Bone marrow (tissue), 2 donors: ENCODE measurements at places on chromosomes 1 and 21.

GRCh38 chr21:37566790-37567615, 200.4 kb downstream of the DYRK1A start:
- no peak for DNase-seq

DNA sequence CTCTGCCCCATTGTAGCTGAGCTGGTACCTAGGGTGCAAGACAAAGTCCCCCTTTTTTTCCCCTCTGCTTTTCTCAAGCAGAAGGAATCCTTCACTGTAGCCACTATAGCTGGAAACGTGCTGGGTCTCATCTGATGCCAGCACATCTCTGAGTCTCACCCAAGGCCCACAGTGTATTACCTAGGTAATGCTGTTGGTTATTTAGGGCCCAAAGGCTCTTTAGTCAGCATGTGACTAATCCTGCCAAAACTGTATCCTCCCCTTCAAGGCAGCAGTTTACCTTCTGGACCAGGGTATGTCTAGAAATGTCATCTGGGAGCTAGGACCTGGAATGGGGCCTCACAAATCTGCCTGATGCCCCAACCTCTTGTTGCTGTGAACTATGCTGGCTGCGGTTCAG, 423.4 kb downstream of the NUF2 start:
- DNase-seq = no peak

DNA sequence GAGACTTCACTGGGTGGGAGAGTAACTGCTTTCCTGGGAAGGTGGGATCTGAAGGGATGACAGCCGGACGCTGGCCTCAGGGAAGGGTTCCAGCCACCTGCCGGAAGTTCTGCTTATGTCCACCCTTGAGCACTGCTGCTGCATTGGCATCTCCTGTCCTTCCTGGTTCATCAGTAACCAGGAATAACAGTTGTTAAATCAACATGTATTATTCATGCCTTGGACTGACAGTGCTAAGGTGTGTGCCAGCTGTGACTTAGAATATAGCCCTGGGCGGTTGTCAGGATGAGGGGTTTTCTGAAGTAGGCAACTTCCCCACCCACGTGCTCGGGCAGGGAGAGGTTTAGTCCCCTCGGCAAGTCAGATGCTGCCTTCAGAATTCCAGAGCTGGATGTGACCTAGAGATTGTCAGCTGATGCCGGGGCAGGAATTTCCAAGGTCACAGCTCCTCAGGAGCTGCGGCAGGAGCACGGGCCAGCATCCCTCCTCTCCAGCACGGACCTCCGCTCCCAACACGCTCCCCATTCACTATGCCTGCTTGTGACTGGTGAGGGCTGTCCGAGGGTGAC, 17.9 kb downstream of the CLDN14 start:
- DNase-seq = no peak

DNA sequence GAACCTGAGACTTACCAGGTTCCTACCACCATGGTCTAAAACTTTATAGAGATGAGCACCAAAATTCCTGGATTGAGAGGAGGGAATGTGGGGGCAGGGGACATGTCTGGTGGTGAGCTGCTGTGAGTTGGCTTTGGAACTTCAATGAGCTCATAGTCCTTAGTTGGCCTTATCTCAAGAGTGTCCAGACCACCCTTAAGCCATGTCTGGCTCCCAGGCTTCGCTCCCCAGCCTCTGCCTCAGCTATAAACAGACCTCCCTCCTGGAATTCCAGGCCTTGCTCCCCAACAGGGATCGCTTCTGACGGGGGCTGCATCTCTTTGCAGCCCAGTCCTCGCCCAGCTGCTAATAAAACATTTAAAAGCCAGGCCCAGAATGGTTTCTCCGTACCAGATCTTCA, 19.5 kb downstream of the ATF3 start:
- no peak for DNase-seq

- no peak for DNase-seq
These were observed 14.1 kb downstream of the FBXO2 start for GRCh38 chr1:11640101-11640500.

GRCh38 chr1:214957330-214958137, 125.0 kb upstream of the KCNK2 start:
- DNase-seq = peak; percentile 1

- DNase-seq = no peak
These were observed 444.6 kb downstream of the AJAP1 start for GRCh38 chr1:5098981-5099385.

DNA sequence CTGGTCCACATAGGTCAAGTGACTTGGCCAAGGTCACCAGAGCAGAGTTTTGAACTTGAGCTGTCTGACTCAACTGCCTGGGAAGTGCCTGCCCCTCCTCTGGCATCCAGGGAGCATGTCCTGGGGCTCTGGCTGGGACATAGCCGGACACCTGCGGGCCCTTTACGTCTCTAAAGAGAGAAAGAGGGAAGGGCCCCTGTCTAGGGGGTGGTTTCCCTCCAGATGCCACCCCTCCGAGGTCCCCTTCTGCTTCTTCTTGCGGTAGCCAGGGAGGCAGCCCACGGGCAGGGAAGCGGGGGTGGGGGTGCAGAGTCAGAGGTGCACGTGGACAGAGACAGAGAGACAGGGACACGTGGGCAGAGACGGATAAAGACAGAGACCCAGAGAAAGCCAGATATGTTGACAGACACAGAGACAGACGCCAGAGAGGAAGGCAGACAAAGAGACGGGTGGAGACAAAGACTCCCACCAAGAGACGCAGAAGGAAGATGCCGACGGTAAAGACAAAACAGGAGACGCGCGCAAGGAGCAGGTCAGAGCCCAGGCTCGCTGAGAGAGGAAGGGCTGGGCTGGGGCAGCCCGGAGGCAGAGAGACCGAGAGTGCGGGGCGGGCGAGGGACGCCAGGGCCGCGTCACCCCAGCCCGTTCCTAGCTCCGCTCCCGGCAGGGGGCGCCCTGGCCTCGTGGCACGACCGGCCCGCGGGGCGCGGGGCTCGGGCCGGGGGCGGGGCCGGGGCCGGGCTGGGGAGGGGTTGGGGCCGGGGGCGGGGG, 458 bp upstream of the ALPL start:
- peak; percentile 9 for DNase-seq

- DNase-seq = no peak
These were observed 242.3 kb downstream of the LMX1A start for GRCh38 chr1:165114022-165114888.

GRCh38 chr1:32246888-32247273, at the start of gene FAM167B:
Gene FAM167B, plus strand, starts transcription at chr1:32247222. Its CDS starts 200 bp downstream, at chr1:32247422.
- no peak for DNase-seq

- DNase-seq = peak; percentile 81
These were observed 102.3 kb downstream of the TNFSF18 start for GRCh38 chr1:172948457-172948856.

GRCh38 chr1:179599623-179600249, 8.1 kb downstream of the TDRD5 start:
- DNase-seq = no peak

GRCh38 chr21:19792004-19792403, 1206.2 kb upstream of the NCAM2 start:
- no peak for DNase-seq

DNA sequence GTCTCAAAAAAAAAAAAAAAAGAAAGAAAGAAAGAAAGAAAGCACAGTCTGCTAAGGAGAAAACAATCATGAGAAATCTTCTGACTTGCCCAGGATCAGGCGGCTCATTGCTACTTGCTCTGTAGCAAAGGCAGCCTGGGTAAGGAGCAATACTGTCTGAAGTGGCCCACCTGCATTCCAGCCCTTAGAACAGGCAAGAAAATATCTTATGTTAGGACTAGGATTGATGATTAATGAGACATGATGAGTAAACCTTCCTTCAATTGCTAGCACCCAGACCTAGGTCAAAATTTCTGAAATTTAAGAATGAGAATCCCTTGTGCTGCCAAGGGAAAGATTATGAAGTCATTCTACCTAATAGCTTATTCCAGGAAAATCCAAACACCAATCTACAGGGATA, 140.8 kb downstream of the DSCAM start:
- no peak for DNase-seq

DNA sequence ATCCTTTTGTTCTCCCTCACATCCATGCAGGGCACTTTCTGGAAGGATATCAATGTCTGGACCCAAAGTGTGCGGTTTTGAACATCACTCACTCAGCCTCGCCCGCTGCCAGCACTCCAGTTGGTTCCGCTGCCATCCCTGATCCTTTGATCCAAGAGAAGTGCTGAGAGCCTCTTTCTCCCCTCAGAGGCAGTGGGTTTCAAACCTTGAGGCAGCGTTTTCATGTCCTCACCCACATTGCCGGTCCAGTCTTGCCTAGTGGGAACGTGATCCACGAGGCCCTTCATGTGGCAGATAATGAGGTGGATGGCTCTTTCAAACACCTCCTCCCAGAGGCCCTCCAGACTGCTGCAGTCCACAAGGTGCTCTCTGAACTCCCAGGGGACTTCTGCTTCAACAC, 122.2 kb downstream of the ACTL8 start:
- no peak for DNase-seq

DNA sequence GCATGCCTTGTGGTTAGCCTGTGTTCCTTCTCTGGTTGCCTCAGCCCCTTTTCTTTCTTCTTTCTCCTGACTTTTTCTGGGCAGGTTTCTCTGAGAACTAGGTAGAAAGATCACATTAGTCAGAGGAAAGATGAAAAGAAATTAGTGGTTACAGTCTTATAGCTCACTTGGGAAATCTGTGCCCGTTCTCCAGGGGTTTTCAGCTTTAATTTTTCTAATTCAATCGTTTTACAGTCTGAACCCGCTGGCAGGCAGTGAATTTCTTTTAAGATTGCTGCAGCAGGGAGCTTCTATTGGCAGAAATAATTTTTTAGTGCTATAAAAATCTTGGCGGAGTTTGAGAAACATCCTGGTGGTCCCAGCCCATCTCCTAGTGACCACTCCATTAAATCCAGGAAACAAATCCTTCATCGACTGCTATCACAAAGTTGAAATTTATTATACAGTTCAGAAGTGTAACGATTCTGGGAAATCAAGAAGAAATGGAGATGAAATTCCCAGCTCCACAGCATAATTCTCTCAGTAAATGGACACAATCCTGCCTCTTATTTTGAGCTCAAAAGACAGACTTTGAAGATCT, 113.1 kb downstream of the PCP4 start:
- DNase-seq = no peak

DNA sequence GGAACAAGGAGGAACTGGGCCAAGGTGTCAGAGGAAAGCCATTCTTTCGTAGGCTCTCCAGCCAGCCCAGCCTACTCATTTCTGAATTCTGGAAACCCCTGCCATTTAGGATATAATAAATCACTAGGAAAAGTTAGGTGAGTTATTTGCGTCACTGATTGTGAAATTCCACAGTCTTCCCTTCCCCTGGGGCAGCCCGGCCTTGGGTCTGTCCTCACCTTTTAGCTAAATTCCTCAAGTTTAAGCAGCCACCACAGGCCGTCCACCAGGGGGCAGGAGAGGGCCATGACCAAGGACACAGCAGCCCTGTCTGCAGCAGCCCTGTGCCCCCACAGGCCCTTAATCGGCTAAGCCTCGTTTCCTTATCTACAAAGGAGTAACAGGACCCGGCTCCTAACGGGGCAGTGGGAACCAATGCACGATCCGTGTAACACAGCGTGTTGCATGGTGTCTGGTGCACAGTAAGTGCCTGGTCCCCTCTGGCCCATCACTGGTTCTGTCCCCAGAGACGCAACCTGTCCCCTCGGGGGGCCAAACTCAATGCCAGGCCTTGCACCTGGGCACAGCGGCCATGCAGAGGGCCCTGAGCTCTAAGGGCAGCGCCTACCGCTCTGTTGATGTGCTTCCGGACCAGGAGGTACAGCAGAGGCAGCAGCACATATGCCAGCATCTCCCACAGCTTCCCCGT, 18.1 kb downstream of the GPR157 start:
- peak; percentile 66 for DNase-seq
